ENCODE measurements at places on chromosomes 1 and 21.
A peak's percentile ranks its signal among the peaks of the same experiment; 100 is the strongest.

DNA sequence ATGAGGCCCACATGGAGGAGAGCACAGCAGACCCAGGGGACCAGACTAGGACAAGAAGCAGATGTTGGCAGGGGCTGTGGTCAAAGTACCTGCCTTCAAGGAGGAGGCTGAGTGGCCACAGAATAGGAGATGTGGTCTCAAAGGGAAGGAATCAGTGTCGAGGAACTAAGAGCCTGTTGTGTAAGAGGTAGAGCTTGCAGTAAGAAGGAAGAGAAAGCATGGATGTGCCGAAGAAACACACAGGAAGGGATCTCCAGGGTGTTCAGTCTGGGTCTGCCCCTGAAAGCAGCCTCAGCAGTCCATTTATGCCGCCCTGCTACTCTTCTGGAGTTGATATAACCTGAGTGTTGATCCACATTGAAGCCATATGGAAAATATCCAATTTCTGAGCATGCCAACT, 83.9 kb downstream of the NID1 start:
- no peak for DNase-seq

DNA sequence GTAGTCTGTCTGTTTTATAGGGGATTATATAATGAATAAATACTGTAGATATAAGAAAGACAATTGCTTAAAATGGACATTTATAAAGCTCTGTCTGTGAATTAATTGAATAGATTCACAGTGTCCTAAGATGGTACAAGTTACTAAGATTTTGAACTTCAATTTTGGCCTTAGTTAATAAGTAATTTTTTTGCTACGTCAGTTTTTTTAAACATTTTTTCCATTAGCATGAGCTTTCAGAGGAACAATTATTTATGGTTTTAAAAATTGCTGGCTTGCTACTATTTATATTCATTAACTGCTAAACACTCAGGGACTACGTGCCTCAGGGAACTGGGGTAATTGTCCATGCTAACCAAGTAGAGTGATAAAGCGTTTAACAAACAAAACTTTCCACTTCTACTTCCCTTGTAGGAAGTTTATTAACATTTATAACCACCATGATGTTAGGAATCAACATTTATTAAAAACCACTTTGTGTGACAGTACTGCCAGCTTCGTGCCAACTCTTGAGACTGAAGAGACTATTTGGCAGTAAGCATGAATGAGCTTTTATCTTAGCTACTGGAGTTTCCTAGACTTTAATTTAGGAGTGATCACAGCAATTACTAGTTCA, 65.4 kb upstream of the PTGS2 start:
- no peak for DNase-seq

- DNase-seq: no peak
Measured at GRCh38 chr1:22484706-22485345, 33.2 kb downstream of the ZBTB40 start.

GRCh38 chr1:61743431-61743705, 1.1 kb downstream of the PATJ start:
- no peak for DNase-seq

DNA sequence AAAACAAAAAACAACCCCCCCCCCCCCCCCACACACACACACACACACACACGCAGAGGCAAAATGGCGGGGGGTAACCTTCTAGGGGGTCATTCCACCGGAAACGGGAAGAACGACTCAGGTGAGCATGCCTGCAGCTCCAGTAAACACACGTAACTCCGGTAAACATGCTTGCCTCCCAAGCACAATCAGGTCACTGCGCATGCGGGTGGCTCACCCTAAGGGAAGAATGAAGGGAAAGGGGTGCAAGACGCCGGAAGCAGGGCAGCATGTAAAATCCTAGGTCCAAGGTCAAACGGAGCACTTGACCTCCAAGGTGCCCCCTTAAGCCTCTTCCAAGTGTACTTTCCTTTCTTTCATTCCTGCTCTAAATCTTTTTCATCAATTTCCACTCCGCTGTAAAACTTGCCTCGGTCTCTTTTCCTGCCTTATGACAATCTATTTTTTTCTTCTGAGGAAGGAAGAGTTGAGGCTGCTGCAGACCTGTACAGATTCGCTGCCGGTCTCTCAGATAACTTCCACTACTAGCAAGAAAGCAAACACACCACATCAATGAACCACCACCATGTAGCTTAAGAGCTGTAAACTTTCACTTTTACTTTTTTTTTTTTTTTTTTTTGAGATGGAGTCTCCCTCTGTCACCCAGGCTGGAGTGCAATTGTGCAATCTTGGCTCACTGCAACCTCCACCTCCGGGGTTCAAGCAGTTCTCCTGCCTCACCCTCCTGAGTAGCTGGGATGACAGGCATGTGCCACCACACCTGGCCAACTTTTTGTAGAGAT, 21.0 kb upstream of the CBR3 start:
- DNase-seq: no peak

DNA sequence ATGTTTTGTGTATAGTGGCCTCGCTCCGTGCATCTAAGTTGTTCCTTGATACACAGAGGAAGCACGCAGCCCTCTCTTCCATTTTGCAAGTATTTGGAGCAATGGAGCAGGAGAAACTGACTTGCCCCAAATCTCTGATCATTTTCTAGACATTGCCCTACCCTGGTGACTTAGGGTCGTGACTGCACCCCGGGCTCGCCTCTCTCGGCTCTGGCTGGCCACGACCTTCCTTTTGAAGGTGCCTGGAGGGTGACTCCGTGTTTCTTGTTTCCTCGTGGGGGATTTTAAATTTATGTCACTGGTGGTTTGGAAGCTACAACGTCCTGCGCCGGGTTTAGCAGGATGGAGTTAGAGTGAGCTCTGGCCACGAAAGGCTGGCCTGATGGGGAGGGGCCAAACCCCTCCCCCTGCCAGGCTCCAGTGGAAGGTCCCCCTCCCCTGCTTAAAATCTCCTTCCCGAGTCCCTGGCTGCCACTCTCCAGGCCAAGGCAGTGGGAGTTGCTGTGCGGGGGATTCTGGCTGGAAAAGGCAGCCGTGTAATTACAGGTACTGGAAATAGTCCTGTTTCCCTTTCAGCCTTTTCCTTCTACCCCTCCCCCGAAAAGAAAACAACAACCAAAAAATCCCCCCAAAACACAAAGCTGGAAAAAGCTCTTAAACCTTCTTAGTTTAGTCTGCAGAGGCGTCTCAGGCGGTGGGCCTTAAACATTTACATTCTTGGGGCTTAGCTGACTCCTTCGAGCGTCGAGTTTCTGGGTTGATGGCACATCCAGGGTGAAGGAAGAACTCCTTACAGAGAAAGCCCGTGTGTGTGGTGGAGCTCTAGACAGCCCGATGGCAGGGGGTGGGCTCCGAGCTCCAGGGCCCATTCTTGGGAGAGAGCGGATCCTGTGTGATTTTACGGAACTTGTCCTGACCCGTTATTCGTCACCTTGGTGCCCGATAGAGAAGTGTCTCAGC, 28.1 kb downstream of the SPSB1 start:
- DNase-seq: no peak

- DNase-seq: no peak
Measured at GRCh38 chr1:88537787-88538186, 146.3 kb upstream of the PKN2 start.

GRCh38 chr1:224259986-224260385, 70.0 kb downstream of the NVL start:
- no peak for DNase-seq

GRCh38 chr1:85328713-85329397, 52.4 kb upstream of the BCL10 start:
- peak; percentile 81 for DNase-seq

GRCh38 chr1:193110246-193110645, 5.0 kb upstream of the GLRX2 start:
- no peak for DNase-seq

- no peak for DNase-seq
Measured at GRCh38 chr1:111789142-111789541, 33.4 kb downstream of the DDX20 start.

DNA sequence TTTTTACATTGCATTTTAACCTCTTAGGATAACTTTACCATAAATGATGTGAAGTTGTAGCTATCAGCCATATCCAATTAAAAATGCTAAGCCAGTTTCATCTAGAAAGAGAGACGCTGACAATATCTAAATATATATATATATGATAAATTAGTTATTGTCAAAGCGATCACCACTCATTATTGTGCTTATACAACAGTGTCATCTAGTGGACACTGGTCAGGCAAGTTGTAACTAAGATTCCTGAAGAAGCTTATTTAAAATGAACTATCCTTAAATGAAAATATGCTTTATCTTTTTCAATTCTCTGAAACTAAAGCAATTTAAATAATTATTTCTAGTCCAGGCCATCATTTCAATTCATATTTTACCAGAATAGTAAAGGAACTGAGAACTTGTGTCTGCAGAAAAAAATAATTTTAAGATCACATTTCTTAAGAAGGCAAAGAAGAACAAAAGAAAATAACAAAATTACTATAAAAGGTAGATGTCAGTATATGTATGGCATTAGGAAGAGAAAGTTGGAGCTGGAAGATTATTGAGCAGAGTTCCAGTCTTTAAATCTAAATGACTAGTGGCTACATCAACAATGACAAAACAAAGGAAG, 193.3 kb upstream of the SNX7 start:
- peak; percentile 24 for DNase-seq

DNA sequence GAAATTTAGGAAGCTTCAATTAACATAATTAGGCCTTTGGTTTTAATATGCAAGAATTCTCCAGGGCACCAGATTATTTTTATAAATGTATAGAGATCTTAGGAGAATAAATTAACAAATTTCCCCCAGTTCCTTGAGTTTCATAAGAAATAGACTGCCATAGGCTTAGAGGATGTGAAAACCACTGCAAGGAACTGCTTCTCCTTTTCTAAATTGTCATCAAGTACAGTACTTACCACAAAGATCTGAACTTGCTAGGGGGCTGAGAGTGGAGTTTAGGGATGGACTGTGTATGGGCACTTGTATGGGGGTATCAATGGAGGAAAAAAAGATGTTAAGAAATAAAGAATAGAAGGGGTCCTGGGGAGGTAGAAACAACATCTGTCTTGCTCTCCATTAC, 31.1 kb downstream of the LHX8 start:
- no peak for DNase-seq

DNA sequence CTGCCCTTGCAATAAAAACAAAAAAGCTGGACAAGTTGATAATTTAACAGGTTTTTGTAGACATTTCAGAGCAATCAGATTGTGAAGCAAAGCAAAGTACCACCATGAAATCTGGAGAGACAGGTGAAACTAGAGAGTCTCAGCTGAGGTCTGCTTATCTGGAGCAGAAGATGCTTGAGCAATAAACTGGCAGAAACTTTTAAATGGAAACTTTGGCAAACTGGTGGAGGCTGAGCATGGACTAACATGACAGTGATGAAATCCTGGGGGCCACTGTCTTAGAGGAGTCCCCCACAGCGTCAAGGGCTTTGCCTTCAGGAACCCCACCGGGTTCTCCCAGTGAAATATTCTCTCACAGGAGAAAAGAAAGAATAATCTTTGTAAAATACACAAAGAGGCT, 416.3 kb upstream of the B3GALT2 start:
- no peak for DNase-seq

- no peak for DNase-seq
Measured at GRCh38 chr1:234983564-234984238, 144.9 kb downstream of the TOMM20 start.
